ENCODE measurements at places on chromosomes 1 and 21.
A peak's percentile ranks its signal among the peaks of the same experiment; 100 is the strongest.

DNA sequence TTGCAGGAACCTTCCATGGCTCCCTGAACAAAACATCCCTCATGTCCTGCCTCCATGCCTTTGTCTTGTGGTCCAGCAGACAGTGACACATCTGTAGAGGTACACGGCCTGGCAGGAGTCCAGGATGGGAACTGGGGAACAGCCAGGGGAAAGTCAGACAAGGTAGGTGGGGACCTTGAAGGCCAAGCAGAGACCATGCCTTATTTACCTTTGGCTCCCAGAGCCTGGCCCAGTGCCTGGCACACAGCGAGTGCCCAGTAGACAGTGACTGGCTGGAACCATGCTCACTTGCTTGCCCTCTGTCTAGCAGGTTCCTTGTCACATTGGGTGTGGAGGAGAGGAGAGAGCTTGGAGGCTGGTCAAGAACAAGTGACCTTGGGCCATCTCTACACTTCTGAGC lies 81.0 kb downstream of the BCAR3 start:
- no peak for DNase-seq

DNA sequence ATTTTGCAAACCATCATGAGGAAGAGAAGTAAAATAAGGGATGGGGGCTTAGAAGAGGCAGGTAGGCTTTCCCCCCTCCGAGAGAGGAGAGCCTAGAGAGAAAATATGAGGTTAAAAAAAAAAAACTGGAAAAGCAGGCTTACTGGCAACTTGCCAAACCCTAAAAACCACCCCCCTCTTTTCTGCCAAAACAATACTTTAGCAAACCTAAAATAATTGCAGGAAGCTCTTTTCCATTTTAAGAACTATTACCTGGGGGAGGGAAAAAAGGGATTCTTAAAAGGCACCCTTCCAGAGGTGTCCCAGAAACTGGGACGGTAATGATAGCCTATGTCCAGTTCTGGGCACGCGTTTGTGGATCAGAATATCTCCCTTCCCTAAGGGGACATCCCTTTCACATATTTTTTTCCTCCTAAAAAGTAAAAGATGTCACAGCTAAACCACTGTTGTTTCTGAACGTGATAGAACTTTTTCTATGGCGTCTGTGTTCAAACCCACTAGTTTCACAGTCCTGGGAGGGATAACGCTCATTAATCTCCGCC lies 1.1 kb upstream of the NFIA start:
- DNase-seq, result no peak

GRCh38 chr1:185636848-185637247 lies 97.3 kb upstream of the HMCN1 start:
- no peak for DNase-seq

DNA sequence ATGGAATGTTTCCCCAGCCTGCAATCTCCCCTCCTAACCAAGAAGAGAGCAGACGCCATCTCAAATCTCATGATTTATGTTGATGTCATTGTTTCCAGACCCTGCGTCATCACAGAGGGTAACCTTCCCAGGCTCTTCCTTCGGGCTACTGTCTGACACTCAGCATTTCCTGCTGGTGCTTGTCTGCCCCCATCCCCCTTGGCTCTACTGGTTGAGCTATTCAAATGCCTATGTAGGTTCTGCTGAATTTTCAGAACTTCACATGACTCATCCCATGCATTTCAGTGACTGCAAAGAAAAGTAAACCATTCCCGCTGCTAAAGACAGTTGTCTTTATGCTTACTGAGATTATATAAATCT lies 24.8 kb upstream of the ITPKB start:
- DNase-seq, result no peak

DNA sequence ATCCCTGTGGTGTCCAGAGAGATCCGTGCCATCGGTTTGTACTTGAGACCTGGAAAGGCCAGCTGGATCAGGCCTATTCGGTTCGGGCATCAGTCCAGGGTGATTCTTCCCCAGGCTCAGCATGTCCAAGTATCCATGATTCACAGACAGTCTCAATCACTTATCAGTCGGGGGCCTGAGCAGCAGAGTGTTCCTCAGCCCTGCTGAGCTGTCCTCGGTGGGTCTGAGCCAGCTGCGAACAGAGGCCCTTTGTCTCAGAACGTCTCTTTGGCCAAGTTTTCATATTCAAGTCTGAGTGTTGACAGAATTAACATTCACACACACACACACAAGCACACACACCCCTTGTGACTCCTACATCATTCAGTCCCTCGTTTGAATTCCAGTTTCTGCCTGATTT lies 33.4 kb upstream of the OSBPL9 start:
- peak; percentile 87 for DNase-seq

GRCh38 chr1:208201229-208201628 lies 43.0 kb downstream of the PLXNA2 start:
- DNase-seq, result peak; percentile 78
